Left ventricle myocardium superior (tissue), 1 donor: ENCODE measurements at places on chromosomes 4 and X. TPM values are rescaled to one million over a fixed set of nuclear protein-coding genes. Genes with fewer than 3 reads are reported as not detected.

Gene PLS3
- total RNA-seq: 40.8 TPM

Gene C4orf33
- 4.3 TPM for total RNA-seq

Gene CDKL2
- total RNA-seq: 0.64 TPM

Gene CHM
- 15.7 TPM for total RNA-seq

Gene UBE2D3
- 279 TPM for total RNA-seq

Gene LAS1L
- total RNA-seq: 16.5 TPM

Gene ELOVL6
- 1.0 TPM for total RNA-seq

Gene VCX3B
- not detected for total RNA-seq

Gene ARMCX2
- 27.7 TPM for total RNA-seq

Gene SPANXN4
- total RNA-seq: not detected

Gene GCNA
- total RNA-seq: 1.5 TPM

Gene ANXA3
- 39.6 TPM for total RNA-seq

Gene MTTP
- total RNA-seq: 2.0 TPM

Gene ALPK1
- 5.1 TPM for total RNA-seq

Gene TLR10
- total RNA-seq: not detected

Gene CT45A5
- total RNA-seq: not detected

Gene BEX1
- 0.50 TPM for total RNA-seq
